Endothelial cell of umbilical vein (primary cell): ENCODE measurements at places on chromosomes 1 and 21. TPM values are rescaled to one million over a fixed set of nuclear protein-coding genes. Genes with fewer than 3 reads are reported as not detected.

Gene NTNG1
- not detected in 2 replicates for total RNA-seq

Gene NECTIN4
- total RNA-seq, result 0.37 and 0.58 TPM in 2 replicates

Gene RCSD1
- total RNA-seq, result 0.28 and 1.00 TPM in 2 replicates

Gene TOMM20
- 98.4 and 108 TPM in 2 replicates for total RNA-seq

Gene NCMAP
- not detected in 2 replicates for total RNA-seq

Gene HES5
- total RNA-seq, result not detected in 2 replicates

Gene AJAP1
- not detected in 2 replicates for total RNA-seq

Gene S100A12
- total RNA-seq, result not detected in 2 replicates

Gene ZNF644
- total RNA-seq, result 38.7 and 47.0 TPM in 2 replicates

Gene CYYR1
- total RNA-seq, result 23.8 and 25.7 TPM in 2 replicates

Gene ELAPOR1
- 1.0 and 1.1 TPM in 2 replicates for total RNA-seq

Gene FLG
- not detected in 2 replicates for total RNA-seq

Gene NSL1
- 27.7 and 30.2 TPM in 2 replicates for total RNA-seq

Gene UBL4B
- total RNA-seq, result not detected in 2 replicates

Gene KCNN3
- total RNA-seq, result 0.85 and 1.1 TPM in 2 replicates

Gene RPE65
- not detected in 2 replicates for total RNA-seq

Gene KIF2C
- 44.3 and 53.7 TPM in 2 replicates for total RNA-seq

Gene TRIM58
- not detected in 2 replicates for total RNA-seq

Gene SPRR2A
- total RNA-seq, result not detected in 2 replicates

Gene BNIPL
- total RNA-seq, result 0.42 and 0.67 TPM in 2 replicates

Gene SLC44A3
- total RNA-seq, result 0.42 and 0.58 TPM in 2 replicates

Gene ANKRD35
- 0.14 and 0.20 TPM in 2 replicates for total RNA-seq

Gene TTC22
- not detected in 2 replicates for total RNA-seq

Gene SPRR2G
- not detected in 2 replicates for total RNA-seq

Gene REN
- total RNA-seq, result not detected in 2 replicates

Gene AK4
- 5.6 and 7.0 TPM in 2 replicates for total RNA-seq

Gene SMIM1
- total RNA-seq, result 1.2 and 2.9 TPM in 2 replicates

Gene CAMK2N1
- 11.9 and 18.3 TPM in 2 replicates for total RNA-seq

Gene KCNJ9
- total RNA-seq, result not detected in 2 replicates

Gene TMEM51
- total RNA-seq, result 10.5 and 13.7 TPM in 2 replicates

Gene ASCL5
- not detected in 2 replicates for total RNA-seq

Gene PLCH2
- total RNA-seq, result 0.31 and 0.32 TPM in 2 replicates

Gene FAM177B
- not detected in 2 replicates for total RNA-seq

Gene ZNF648
- not detected in 2 replicates for total RNA-seq
